Activated CD4-positive, alpha-beta T cell treated with anti-CD3 and anti-CD28 coated beads for 24 hours (primary cell): ENCODE measurements at places on chromosomes 3 and 15.

GRCh38 chr3:169026543-169027182 lies 636.8 kb downstream of the MECOM start:
- DNase-seq = no peak

DNA sequence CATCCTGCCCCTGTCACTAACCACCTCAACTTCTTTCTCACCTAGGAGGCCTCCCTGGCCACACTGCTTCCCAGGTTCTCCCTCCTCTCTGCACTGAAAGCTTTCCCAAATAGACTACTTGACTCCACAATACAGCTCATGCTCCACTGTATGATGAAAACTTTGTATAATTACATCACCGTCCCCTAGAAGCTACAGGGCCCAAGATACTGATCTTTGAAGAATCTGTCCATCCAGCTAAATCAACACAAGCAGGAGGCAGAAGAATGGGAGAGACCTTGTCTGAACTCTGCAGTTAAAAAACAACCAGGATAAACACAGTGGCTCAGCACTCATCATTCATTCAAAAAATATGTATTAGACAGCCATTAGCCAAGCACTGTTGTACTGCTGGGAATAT lies 26.4 kb upstream of the RPS17 start:
- DNase-seq = no peak

GRCh38 chr3:127853681-127854080 lies 31.4 kb upstream of the MGLL start:
- no peak for DNase-seq

DNA sequence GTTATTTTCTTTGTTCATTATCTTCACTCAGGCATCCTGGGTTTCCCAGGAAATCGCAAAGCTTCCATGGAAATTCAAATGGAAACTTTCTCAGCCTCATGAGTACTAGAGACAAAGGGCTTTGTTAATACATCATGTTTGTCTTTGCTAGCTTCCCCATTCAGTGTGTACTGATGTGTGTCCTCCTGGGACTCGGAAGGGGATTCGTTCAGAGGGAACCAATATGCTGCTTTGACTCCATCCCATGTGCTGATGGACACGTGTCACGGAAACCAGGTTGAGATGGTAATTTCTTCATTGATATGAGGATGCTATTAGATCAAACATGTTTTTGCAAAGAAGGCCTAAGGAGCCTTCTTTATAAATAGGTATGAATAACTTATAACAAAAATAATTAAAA lies 87.0 kb upstream of the KCNAB1 start:
- DNase-seq = no peak

DNA sequence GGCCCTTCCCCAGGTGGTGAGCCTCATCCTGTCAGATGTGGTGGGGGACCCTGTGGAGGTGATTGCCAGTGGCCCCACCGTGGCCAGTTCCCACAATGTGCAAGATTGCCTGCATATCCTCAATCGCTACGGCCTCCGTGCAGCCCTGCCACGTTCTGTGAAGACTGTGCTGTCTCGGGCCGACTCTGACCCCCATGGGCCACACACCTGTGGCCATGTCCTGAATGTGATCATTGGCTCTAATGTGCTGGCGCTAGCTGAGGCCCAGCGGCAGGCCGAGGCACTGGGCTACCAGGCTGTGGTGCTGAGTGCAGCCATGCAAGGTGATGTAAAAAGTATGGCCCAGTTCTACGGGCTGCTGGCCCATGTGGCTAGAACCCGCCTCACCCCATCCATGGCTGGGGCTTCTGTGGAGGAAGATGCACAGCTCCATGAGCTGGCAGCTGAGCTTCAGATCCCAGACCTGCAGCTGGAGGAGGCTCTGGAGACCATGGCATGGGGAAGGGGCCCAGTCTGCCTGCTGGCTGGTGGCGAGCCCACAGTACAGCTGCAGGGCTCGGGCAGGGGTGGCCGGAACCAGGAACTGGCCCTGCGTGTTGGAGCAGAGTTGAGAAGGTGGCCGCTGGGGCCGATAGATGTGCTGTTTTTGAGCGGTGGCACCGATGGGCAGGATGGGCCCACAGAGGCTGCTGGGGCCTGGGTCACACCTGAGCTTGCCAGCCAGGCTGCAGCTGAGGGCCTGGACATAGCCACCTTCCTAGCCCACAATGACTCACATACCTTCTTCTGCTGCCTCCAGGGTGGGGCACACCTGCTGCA lies 4.8 kb downstream of the GLYCTK start:
- DNase-seq = no peak

DNA sequence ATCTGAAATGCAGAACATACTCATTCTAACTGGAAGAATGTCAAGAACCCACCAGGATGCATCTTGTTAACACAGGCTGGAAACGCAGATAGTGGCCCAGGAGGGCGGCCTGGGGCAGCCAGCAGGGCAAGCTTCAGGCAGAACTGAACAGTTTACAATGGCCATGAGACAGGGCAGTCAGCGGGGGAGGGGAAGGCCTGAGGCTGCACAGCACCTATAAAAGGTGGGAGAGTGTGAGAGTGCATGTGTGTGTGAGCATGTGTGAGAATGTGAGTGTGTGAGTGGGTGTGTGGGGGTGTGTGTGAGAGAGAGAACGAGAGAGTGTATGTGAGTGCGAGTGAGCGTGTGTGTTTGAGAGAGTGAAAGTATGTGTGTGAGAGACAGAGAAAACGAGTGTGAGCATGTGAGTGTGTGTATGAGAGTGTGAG lies 26.8 kb upstream of the SLCO2A1 start:
- no peak for DNase-seq

GRCh38 chr3:40911264-40911663 lies 288.0 kb upstream of the CTNNB1 start:
- no peak for DNase-seq

- DNase-seq = no peak
Observed at GRCh38 chr3:256501-256900, 59.9 kb downstream of the CHL1 start.

DNA sequence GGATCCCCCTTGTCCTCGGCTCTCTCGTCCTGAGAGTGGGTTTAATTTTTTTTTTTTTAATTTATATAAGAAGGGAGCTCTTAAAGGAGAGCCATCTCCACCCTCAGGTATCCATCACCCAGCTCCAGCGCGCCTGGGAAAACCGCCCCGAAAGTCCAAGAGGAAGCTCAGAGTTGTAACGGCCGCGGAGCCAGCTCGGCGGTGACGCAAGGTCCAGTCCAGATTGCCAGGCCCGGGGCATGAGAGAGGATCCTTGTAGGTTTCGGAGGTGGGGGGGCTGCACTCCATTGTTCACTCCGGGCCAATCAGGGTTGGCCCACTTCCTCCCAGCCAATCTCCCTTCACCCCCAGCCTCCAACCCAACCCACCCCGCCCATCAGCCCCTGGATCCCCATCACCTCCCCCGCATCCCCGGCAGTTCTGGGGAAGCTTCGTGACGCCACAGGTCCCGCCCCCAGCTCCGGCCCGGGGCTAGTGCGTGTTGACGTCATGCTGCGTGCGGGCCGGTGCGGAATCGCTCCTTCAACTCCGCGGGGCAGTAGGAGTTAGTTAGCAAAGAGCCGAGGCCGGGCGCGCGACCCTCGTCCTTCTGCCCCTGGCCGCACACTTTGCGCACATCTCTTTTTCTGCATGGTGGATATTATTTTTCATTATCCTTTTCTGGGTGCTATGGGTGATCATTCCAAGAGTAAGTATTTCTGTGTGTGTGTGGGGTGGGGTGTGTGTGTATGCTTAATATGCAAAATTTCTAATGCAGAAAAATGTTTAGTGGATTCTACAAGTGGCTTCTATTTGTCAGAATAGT lies at the start of gene ISL2:
Gene ISL2, plus strand, starts transcription at position 520 of the 805 bp plus-strand sequence. Its CDS starts 111 bp downstream, at position 631.
- peak; percentile 68 for DNase-seq

DNA sequence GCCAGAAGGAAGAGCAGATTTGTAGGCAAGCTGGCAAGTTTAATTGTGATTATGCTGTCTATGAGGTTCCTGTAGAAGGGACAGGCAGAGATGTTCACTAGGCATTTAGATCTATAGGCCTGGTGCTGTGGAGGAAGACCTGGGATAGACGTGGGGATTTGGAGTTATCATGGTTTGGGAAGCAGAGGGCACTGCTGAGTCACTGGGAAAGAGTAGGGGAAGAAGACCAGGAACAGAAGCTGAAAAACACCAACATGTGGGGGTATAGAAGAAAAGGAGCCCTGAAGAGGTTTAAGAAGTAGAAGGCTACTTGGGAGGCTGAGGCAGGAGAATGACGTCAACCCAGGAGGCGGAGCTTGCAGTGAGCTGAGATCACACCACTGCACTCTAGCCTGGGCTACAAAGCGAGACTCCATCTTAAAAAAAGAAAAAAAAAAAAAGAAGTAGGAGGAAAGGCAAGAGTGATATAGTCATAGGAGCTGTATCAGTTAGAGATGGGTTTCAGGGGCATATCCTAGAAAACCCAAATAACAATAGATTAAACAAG lies 19.3 kb downstream of the GRK7 start:
- DNase-seq = no peak
